PC-9 (cell line): ENCODE measurements at places on chromosomes 12 and 14.

- DNase-seq, result no peak
These were observed 10.4 kb upstream of the FBLN5 start for GRCh38 chr14:91957876-91958313.

DNA sequence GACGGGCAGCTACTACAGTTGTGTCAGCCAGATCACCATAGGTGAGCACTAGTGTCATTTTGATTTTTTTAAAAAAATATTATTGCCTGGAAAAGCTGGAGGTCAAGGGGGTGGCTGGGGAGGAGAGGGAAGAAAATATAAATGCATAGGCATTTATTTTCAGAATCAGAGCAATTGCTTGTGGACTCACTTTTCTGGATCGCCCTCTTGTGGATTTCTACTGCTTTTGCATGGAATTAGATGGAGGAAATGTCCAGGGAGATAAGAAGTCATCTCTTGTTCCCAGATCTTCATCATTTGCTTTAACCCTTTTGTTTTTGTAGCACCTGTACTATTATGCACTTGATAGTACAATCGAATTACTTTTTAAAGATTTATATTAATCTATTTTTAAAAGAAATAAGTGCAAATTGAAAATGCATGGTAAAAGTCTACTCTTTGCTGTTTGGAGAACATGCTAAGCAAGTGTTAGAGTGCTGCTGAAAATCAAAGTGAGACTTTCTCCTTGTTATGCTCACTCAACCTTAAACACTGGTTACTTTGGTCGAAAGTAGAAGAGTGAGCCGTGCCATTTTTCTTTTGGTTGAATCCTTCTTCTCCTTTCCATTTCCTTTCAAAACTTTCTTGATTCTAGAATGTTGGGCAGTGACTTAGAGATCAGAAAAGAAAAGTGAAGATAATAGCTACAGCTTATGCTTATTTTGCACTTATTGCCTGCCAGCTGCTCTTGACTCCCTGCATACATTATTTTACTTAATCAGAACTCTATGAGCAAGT is 60.6 kb upstream of the ANO4 start:
- DNase-seq, result no peak

DNA sequence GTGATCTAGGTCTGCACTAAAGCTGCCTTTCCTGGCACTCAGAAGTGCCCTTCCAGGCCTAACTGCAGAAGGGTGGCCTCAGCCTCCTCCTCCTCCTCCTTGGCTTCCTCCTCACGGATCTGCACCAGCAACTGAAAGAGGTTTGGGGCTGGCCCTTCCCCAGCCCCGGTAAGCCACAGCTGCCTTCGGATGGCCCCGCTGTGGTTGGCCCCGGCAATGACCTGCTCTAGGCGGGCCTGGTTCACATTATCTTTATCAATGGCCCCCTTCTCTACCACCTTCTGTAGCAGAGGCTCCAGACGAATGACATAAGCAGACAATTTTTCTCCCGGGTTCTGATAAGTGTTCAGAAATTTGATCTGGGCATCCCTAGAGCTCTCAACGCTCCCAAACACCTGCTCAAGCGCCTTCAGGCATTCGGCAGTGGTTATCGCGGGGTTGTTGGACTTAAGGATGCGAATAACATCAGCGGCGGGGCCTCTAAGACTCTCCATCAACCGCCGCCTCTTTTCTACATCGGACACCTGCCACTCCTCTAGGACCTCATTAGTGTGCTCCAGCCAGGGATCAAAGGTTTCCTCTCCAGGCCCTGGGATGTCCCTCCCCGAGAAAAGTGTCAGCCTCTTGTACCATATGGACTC is 1.5 kb downstream of the PNMA1 start:
- DNase-seq, result no peak

DNA sequence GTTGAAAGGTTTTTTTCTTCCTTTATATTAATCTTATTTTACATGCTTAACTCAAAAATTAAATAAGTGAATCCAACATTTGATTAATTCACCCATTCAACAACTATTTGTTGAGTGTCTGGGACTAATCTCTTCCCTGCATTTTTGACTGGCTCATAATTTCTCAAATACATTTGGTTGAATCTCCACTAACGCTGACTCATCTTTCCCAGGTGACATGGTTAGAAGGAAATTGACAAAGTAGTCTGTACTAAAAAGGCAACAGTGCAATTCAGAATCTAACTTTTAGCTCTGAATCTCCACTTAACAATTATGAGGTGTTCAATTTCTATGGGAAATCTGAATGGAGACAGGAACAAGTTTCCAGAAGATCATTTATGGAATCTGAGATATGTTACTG is 88.9 kb downstream of the LIN7A start:
- no peak for DNase-seq

DNA sequence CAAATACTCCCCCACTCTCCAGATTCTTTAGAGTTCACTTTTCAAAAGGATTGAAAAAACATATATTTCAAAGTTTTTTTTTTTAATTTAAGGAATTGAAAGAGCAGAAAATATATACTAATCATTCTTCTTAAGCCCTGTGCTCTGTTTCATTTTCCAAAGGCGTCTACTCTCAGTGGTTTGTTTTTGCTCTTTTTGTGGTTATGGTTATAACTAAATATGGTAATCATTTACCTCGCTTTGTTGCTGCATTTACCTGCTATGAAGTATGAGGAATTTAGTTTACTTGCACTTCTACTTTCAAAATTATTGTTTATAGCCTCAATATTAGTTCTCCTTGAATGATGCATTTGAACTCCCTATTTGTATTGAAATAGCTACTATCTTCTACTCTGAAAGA is 55.9 kb upstream of the LRRK2 start:
- DNase-seq, result no peak

GRCh38 chr12:83865431-83865830 is 1047.2 kb downstream of the SLC6A15 start:
- no peak for DNase-seq

- no peak for DNase-seq
These were observed 17.2 kb downstream of the FBXO34 start for GRCh38 chr14:55288439-55288838.

DNA sequence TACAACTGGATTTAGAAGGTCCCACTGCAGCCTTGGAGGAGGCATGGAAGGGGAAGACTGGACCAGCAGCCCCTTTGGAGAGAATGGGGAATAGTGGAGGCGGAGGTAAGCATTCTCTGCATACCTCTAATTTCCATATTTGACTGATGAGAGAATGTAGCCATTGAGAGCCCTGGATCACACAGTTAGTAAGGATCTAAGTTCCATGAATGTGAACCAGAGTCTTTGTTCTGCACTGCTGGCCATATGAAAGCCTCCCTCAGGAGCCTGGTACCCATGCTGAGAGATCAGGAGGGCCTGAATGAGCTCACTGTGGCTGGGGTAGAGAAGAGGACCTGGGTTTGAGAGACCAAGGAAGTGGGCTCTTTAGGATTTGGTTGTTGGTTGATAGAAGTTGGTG is 192.1 kb downstream of the TMEM132C start:
- DNase-seq, result no peak

DNA sequence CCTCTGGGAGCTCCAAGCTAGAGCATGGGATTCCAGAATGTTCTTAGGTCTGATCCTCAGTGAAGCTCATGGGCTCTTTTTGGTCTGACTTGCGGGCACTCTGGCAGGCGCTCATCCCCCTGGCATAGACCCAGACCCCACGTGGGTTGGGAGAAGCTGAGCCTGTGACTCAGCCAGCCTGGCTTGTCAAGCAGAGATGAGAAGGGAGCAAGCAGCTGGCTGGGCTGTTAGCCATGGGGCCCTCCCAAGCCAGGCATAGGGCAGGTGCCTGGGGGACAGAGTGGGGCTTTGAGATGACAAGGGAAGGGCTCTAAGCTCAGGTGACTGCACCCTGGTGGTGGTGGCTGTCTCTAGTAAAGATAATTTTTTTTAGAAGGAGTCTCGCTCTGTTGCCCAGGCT is 80.3 kb upstream of the NOS1 start:
- DNase-seq, result no peak
